Large intestine (tissue), 12 donors: ENCODE measurements at places on chromosomes 3 and 15. TPM values are rescaled to one million over a fixed set of nuclear protein-coding genes. Genes with fewer than 3 reads are reported as not detected.
A peak's percentile ranks its signal among the peaks of the same experiment; 100 is the strongest.

DNA sequence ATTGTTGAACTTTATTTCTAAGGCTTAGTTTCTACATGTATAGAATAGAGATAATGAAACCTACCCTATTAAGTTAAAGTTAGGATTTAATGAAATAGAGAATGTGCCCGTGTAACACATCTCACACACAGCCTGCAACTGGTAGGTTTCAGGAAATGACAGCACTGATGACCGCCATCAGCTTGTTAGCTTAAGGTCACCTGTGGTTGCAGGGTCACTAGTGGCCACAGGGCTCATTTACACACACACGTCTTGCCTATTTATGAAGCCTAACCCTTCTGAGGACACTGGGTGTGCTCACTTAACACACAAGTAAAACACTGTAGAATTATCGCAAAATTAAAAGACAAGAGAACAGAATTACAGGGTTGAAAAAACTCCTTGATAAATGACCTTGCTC is 20.1 kb downstream of the CHRM5 start:
- H3K4me1 ChIP-seq = no peaks in the 10 kb centered on the region
- H3K27me3 ChIP-seq = no peaks in the 10 kb centered on the region
- no peaks in the 10 kb centered on the region for H3K36me3 ChIP-seq
- no peak overlapping the region for H3K27ac ChIP-seq
- DNase-seq = no peak
- H3K4me3 ChIP-seq = no peak overlapping the region

HYAL2 gene
- polyA plus RNA-seq = 37.2 TPM

DNA sequence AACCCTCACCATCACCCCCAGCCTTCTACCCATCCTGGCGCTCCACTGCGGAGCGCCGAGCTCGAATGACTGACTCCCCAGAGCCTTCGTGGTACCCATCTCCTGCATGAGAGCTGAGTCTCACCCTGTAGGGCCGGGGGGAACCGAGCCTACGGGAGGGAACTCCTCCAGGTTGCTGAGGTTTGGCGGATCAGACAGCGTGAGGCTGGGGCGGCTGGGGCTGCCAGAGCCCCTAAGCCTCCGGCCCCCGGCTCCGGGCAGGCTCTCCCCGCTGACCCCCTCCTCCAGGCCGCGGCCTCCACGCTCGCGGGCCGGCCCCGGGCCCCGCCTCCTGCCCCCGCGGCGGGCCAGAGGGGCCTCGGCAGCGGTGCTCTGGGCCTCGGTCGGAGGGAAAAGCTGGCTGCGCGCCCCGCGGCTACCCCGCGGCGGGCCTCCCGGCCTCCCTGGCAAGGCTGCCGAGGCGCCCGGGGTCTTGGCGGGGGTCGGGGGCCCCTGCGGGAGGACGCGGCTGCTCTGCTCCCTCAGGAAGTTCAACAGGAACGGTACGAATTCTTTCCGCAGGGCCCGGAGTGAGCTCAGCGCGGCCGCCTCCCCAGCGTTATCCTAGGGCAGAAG is 643 bp downstream of the CDAN1 start:
- H3K4me3 ChIP-seq = peak overlapping the region; percentile 66
- no peak for DNase-seq
- no peaks in the 10 kb centered on the region for H3K27me3 ChIP-seq
- peak overlapping the region; percentile 73 for H3K27ac ChIP-seq
- H3K4me1 ChIP-seq = peaks cover 6% of the 10 kb centered on the region
- peaks cover 40% of the 10 kb centered on the region for H3K36me3 ChIP-seq

GRCh38 chr15:90099868-90100831 is 2.1 kb downstream of the IDH2 start:
- peak overlapping the region; percentile 84 for H3K4me3 ChIP-seq
- H3K4me1 ChIP-seq = peaks cover 43% of the 10 kb centered on the region
- peaks cover 4% of the 10 kb centered on the region for H3K36me3 ChIP-seq
- DNase-seq = no peak
- no peaks in the 10 kb centered on the region for H3K27me3 ChIP-seq

GRCh38 chr3:189419683-189420082 is 211.5 kb upstream of the TP63 start:
- H3K4me1 ChIP-seq = no peaks in the 10 kb centered on the region
- H3K36me3 ChIP-seq = no peaks in the 10 kb centered on the region
- no peak overlapping the region for H3K27ac ChIP-seq
- no peaks in the 10 kb centered on the region for H3K27me3 ChIP-seq
- no peak for DNase-seq

DNA sequence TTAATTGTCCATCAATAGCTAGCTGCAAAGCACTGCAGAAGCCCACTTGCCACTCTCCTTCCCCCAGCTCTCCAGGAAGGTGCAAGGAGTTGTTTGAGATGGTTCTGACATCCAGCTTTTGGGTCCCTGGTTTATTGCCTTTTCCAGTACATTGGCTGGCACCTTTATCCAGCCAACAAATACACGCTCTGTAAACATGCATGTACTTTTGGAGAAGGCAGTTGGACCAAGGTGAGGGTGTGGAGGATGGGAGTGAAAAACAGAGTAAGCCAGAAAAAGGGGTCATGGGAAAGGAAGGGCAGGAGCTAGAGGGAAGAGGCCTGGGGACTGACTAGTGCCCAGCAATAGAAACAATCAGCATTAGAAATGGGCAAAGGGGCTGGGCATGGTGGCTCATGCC is 102.7 kb downstream of the CGNL1 start:
- H3K27me3 ChIP-seq = no peaks in the 10 kb centered on the region
- H3K36me3 ChIP-seq = no peaks in the 10 kb centered on the region
- no peak for DNase-seq
- H3K27ac ChIP-seq = no peak overlapping the region
- no peak overlapping the region for H3K4me3 ChIP-seq
- peaks cover 24% of the 10 kb centered on the region for H3K4me1 ChIP-seq

DNA sequence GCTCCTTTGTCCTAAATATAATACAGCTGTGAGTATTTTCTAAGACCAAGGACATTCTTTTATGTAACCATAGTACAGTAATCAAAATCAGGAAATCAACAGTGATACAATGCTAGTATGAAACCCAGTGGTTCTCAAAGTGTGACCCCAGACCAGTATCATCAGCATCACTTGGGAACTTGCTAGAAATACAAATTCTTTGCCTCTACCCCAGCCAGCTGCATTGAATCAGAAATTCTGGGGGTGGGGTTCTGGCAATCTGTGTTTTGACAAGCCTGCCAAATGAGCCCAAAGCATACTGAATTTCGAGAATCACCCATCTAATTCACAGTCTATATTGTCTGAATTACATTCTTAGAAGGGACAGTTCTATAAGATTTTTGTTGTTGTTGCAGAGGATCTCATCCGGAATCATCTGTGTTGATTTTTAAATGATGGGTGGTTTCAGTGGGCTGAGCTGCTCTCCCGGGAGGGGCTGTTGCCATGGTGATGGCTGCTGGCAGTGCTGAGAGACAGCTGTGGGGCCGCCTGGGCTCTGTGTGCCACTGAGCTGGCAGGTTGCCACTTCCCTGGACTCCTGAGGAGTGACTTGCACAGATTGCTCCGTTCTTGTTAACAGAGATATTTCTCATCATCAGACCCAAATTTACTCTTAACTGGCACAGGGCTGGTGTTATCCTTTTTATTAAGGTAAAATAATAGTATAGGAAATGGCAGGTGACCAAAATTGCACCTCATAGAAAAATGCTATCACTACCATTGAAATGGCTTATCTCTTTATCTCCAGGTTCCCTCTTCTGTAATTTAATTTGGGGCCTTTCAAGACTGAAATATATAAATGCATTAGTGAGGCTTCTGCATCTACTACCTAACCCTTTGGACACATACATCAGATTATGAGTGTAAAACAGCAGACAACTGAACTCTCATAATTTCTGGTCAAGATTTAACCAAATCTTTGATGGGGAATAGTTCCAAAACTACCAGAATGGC is 56.5 kb downstream of the NEK11 start:
- peak; percentile 11 for DNase-seq
- no peaks in the 10 kb centered on the region for H3K36me3 ChIP-seq
- H3K4me1 ChIP-seq = no peaks in the 10 kb centered on the region
- H3K27ac ChIP-seq = no peak overlapping the region
- H3K4me3 ChIP-seq = no peak overlapping the region

DNA sequence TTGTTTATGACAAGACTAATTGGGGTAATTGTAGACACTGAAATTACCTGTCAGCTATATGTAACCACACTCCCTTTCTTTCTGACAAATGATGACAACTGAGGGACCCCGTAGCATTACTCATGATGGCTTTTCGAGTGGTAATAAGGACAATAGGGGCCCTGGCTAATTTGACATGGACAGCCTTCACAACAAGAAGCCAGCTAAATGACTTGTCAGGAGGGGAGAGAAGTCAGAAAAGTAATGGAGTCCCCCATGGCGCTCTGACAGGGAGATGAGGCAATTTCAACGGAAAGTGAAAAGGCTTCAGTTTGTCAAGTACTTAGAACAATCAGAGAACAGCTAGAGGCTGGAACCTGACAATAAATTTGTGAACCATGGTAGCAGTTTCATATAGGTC is 177.3 kb downstream of the CDIN1 start:
- no peaks in the 10 kb centered on the region for H3K4me1 ChIP-seq
- no peak overlapping the region for H3K4me3 ChIP-seq
- H3K27ac ChIP-seq = no peak overlapping the region
- no peaks in the 10 kb centered on the region for H3K36me3 ChIP-seq

GRCh38 chr15:48242015-48242414 is 35.9 kb downstream of the SLC12A1 start:
- no peak overlapping the region for H3K27ac ChIP-seq
- no peaks in the 10 kb centered on the region for H3K36me3 ChIP-seq
- H3K4me1 ChIP-seq = no peaks in the 10 kb centered on the region

HTR3E gene
- polyA plus RNA-seq = 0.03 TPM

DNA sequence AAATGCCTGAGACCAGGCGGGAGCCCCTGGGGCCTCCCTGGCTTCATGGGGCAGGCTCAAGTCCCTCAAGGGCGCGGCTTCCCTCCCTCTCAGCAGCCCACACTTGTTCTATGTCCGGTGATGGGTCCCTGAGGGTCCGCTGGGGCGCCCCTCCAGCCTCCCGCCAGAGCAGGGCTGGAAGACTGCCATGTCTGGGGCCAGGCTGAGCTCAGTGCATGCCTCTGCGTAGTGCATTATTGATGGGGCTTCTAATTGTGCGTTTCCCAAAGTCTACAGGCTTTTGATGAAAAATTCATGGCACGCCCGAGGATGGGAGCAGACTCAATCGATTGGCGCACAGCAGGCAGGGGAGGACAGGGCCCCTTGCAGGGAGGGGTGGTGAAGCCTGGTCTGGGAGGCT is 51.3 kb downstream of the CYP11A1 start:
- H3K27me3 ChIP-seq = peaks cover 4% of the 10 kb centered on the region
- H3K27ac ChIP-seq = no peak overlapping the region
- H3K4me3 ChIP-seq = no peak overlapping the region
- no peak for DNase-seq
- H3K36me3 ChIP-seq = no peaks in the 10 kb centered on the region
- H3K4me1 ChIP-seq = peaks cover 17% of the 10 kb centered on the region

SCAANT1 gene
- 1.8 TPM for polyA plus RNA-seq

SRPRB gene
- polyA plus RNA-seq = 55.9 TPM

DNA sequence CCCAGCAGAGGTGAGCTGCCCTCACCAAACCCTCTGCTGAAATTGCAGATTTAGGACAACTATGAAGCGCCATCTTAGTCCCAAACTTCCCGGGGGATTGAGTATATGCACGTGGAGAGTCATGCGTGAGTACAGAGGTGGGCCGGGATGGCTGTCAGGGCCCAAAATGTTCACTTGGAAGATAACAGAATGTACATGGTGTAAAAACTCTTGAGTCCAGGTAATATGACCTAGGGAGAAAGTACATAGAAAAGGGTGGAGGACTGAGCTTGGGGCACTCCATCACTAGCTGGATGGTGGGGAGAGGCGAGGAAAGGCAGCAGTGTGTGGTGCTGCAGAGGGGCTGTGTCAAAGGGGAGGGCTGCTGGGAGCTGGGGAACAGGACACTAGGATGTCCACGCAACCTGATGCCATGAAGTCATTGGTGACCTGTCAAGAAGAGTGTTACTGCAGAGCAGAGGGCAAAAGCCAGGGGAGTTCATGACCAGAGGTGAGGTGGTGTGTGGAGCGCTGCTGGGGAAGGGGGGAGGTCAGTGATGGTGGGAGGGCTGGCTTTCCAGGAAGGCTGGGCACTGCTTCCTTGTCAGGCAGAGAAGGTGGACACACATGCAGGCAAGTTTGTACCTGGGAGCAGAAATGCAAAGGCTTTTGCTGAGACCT is 236.2 kb upstream of the LYSMD4 start:
- no peak overlapping the region for H3K27ac ChIP-seq
- H3K4me1 ChIP-seq = no peaks in the 10 kb centered on the region
- H3K27me3 ChIP-seq = no peaks in the 10 kb centered on the region
- H3K36me3 ChIP-seq = no peaks in the 10 kb centered on the region
- no peak for DNase-seq
- H3K4me3 ChIP-seq = no peak overlapping the region

DNA sequence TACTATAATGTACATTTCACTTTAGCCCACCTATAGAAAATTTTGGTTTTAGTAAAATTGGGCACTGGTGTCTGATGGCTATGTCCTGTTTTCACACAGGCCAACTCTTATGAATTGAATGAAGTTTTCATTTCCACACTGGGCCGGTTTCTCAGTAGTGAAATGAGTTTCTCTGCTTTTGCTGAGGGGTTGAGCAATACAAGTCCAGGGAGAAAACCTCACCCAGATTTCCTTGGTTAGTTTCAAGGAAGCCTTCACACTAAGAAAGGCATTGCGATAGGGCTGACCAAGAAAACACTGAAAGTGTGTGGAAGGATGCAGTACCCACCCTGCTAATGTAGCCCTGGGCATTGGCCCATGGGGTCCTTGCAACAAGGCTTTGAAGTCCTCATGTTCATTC is 331.5 kb upstream of the CFAP20DC start:
- H3K36me3 ChIP-seq = no peaks in the 10 kb centered on the region
- no peak overlapping the region for H3K4me3 ChIP-seq
- H3K27ac ChIP-seq = no peak overlapping the region
- no peaks in the 10 kb centered on the region for H3K4me1 ChIP-seq
- H3K27me3 ChIP-seq = no peaks in the 10 kb centered on the region

DNA sequence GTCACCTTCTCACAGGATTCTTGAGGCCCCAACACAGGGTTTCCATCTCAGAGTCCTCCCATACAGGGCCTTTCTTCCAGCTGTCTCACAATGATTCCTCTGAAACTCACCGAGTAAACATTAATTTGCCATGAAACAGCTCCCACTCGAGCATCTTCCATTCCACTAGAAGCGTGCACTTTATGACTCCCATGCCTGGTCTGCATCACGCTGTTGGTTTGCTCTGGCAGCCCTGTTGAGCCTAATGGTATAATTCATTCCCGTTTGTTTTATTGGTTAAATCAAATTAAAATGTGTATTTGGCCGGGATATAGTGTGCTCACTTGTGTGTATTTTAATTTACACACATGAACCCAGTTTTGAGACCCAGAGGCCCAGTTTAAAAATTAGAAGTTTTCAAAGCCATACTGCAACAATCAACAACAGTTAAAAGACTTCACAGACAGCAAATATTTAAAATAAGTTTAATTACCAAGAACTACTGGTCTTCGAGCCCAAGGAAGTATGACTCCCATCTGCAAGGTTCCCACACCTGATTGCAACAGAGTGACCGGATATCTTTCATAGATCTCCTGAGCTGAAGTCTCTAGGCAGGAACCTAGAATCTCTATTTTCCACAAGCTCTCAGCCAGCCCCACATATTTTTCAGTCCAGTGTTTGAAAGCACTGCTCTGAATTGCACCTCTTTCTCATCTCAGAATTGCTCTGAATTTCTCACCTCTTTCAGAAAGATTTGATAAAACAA is 42.3 kb upstream of the GYG1 start:
- no peak for DNase-seq
- H3K27ac ChIP-seq = no peak overlapping the region
- H3K4me1 ChIP-seq = peaks cover 3% of the 10 kb centered on the region
- no peaks in the 10 kb centered on the region for H3K36me3 ChIP-seq
- no peak overlapping the region for H3K4me3 ChIP-seq

PML gene
- polyA plus RNA-seq = 28.3 TPM

GRCh38 chr3:37536840-37537239 is 324.8 kb upstream of the CTDSPL start:
- DNase-seq = no peak
- peaks cover 45% of the 10 kb centered on the region for H3K36me3 ChIP-seq
- H3K4me3 ChIP-seq = no peak overlapping the region
- H3K27ac ChIP-seq = no peak overlapping the region
